HS-27A (cell line): ENCODE measurements at places on chromosomes 1 and 21.
A peak's percentile ranks its signal among the peaks of the same experiment; 100 is the strongest.

- no peak for DNase-seq
Measured at GRCh38 chr1:199033661-199034060, 394.8 kb downstream of the PTPRC start.

DNA sequence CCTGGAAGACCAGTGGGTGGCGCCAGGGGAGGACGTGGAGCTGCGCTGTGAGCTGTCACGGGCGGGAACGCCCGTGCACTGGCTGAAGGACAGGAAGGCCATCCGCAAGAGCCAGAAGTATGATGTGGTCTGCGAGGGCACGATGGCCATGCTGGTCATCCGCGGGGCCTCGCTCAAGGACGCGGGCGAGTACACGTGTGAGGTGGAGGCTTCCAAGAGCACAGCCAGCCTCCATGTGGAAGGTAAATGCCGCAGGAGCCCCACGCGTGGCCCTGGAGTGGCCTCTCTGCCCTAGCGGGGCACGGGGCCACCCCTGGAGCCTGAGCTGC lies 75.2 kb downstream of the OBSCN start:
- no peak for DNase-seq

- DNase-seq, result no peak
Measured at GRCh38 chr1:53642607-53643006, 96.4 kb downstream of the GLIS1 start.

DNA sequence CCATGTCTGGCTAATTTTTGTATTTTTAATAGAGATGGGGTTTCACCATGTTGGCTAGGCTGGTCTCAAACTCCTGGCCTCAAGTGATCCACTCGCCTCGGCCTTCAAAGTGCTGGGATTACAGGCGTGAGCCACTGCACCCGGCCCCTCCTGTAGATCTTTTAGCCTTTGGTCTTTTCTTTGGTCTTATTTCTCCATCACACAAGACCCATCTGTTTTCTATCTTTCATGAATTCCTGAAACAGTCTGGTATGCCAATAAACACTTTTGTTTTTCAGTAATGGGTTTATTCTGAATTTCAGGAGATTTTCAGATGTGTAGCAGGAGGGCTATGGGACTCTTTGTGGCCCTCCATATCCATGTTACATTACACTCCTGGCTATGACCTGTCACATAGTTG lies 23.2 kb downstream of the ERRFI1 start:
- no peak for DNase-seq

DNA sequence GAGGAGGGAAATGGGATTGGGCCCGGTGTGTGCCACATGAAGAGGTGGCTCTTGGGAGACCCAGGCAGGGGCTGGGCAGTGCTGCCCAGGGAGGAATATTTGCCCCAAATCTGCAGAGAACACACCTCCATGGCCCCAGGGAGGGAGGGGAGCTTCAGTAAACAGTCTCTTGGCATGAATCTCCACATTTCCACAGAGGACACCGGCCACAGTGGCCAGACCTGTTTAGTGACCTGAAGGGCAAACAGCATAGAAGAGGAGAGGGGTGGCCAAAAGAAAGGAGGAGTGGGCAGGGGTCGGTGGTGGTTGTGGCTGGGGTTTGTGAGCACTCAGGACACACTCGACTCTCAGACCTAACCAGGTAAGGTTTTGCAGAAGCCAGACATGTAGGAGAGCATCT lies 54.0 kb upstream of the IFFO2 start:
- no peak for DNase-seq

- DNase-seq, result peak; percentile 78
Measured at GRCh38 chr1:63773815-63774616, at the start of gene ROR1. TSS of gene ROR1 (plus strand) at chr1:63774017.

- no peak for DNase-seq
Measured at GRCh38 chr1:227788271-227789083, 27.0 kb upstream of the PRSS38 start.

GRCh38 chr21:34889676-34890469 lies 159.2 kb downstream of the RUNX1 start:
- peak; percentile 42 for DNase-seq

DNA sequence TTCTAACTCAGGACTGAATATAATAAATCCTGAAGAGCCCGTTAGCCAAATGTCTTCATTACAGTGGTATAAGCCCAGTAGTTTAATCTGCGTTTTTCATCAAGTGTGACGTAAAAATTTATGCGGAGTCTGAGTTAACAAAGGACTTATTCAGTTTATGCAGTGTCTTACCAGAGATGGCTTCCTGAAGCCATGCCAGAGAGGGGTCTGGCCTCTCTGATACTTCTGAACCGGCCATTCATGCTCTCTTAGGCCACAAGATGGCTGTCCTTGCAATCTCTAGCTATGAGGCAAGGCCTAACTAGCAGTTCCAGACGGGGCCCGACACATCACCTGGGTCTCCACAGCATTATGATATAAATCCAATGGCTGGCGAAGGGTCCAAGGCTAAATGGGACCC lies 101.4 kb downstream of the TEX35 start:
- DNase-seq, result no peak
